ENCODE measurements at places on chromosomes 4 and X.

GRCh38 chr4:153154007-153154975 lies 50.0 kb upstream of the TRIM2 start:
- DNase-seq, result peak; percentile 24

DNA sequence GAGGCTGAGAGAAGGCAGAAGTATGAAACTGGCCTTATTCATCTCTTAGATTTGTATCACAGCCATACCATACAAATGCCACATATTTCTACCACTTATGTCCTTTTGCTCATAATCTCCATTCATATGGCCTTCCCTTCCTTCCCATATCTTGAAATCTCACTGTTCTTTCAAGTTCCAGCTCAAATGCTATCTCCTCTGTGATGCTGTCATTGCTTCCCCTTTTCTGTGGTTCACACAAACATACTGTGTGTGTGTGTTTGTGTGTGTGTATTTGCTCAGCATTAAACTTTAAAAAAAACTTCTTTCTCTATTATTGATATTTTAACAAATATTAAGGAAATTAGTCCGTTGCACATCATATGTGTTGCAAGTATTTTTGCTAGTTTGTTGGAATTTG lies 26.7 kb downstream of the PHKA1 start:
- DNase-seq, result no peak

- no peak for DNase-seq
These were observed 51.1 kb downstream of the GPC4 start for GRCh38 chrX:133364196-133364595.

- no peak for DNase-seq
These were observed 176.9 kb upstream of the ARSJ start for GRCh38 chr4:114156371-114156770.

DNA sequence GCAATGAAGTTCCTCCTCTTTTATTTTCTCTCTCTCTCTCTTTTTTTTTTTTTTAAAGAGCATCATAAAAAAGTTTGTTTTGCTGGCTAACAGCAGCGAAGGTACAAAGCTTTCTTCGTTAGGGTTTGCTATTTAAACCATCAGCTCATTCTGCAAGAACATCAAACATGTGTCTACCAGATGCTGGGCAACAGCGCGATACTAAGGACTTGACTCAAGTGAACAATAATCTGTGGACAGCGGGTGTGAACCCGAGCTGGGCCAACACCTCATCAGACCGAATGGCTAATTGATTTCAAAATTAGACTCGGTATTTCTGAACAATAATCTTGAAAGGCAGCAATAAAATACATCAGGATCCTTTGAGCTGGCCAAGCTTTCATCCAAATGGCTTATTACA lies 246.4 kb downstream of the FBXO8 start:
- DNase-seq, result no peak

GRCh38 chr4:3485011-3485791 lies 22.1 kb downstream of the DOK7 start:
- peak; percentile 62 for DNase-seq

GRCh38 chr4:165426331-165426730 lies 47.5 kb downstream of the CPE start:
- DNase-seq, result no peak

GRCh38 chrX:19611636-19612376 lies 96.5 kb upstream of the MAP3K15 start:
- DNase-seq, result no peak

DNA sequence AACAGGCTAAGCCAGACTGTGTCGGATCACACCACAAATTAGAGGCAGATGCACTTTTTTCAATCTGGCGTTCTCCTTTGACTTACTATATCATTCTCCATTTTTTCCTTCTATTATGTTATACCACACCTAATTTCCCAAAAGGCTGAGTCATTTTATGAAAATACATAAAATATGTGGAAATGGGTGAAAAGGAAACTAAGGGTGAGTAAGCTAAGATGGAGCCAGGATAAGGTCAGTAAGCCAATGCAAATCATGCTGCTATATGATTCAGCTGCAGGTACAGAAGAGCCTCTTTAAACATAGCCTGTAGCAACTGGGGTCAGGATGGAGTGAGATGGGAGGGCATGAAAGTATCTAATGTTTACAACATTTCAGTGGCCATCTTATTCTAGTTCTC lies 94.0 kb upstream of the TEX13A start:
- DNase-seq, result peak; percentile 60

GRCh38 chr4:146790515-146790914 lies 151.8 kb downstream of the POU4F2 start:
- DNase-seq, result peak; percentile 5

DNA sequence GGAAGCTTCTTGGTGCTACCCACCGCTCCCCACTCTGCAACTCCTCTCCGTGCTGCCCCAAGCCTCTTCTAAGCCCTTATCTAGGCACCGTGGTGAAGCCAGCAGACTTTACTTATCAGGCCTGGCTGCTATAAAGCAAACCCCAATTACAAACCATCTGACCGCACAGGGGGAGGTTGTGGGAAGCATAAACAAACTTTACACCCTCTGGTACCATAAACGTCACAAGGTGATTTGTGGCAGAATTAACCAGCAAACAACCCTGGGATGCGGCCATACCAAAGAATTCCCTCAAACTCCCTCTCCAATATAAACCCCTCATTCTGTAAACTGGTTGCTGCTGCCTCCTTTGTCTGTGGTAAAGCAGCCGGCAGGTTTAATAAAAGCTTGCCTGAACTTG lies 55.2 kb downstream of the MAGEC2 start:
- DNase-seq, result no peak

DNA sequence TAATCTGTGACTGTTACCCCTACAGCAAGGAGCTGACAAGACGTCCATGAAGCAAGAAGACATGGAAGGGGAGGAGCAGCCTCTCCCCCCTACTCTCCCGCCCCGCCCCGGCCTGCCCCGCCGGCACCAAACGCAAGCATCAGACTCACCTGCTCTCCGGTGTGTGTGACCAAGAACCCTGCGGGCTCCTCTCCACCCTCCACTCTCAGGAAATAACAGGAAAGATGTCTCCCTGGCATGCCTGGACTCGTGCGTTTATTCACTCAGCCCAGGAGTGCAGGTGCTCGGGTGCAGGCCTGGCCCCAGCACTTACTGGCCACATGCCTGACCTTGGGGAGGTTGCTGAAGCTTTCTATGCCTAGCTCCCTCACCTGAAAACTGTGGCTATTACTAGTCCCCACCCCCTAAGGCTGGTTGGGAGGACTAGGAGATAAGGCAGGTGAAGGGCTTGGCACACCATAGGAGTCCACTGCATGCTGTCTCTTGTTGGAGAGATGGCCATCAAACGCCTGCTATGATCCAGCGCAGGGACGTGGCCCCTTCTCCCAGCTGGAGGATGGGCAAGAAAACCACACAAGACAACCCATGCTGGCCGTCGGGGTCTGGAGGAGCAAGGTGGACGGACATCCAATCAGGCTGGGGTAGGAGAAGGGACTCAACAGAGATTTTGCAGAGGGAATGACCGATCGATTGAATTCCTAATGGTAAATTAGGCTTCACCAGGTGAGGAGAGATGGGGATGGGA lies 34.9 kb upstream of the CLDN24 start:
- peak; percentile 86 for DNase-seq

GRCh38 chr4:71814433-71814832 lies 30.6 kb upstream of the GC start:
- no peak for DNase-seq
